ENCODE measurements at places on chromosomes 3 and 15. TPM values are rescaled to one million over a fixed set of nuclear protein-coding genes. Genes with fewer than 3 reads are reported as not detected.

GRCh38 chr3:20669675-20670074 is 483.7 kb upstream of the SGO1 start:
- DNase-seq, result no peak

- DNase-seq, result no peak
These were observed 536.1 kb downstream of the AGBL1 start for GRCh38 chr15:86615816-86616215.

Gene ATP13A5
- total RNA-seq, result not detected

DNA sequence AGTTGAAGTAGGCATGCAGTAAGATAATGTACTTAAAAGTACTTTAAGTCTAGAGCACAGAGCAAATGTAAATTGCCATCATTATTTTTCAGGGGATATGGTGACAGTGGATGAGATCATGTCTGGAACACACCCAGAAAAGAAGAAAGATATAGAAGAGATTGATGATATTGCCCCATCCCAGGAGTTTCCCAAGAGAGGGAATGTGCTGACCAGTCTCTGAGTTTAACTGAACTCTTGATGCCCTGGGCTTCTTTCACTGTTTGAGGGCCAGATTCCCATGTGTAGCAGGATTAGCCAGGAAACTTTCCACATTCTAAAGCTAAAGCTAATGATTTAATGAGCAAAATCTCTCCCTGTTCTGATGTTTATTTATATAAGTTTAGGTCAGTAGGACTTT is 366.8 kb upstream of the UMPS start:
- no peak for DNase-seq

Gene JAGN1
- 18.4 TPM for total RNA-seq

DNA sequence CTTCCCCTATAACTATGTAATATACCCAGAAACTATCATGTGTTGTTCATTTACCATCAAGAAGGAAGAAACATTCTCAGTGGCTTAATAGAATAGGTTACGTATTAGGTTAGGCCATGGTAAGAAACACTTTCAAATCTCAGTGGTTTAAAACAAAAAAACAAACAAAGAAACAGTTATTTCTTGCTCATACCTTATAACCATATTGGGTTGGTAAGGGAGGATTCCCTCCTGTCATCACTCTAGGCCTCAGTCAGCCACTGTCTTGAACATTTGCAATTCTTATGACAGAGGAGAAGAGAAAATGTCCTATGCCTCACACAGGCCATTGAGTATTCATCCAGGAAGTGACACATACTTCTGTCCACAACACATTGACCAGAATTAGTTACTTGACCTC is 727.7 kb upstream of the NECTIN3 start:
- DNase-seq, result no peak

GRCh38 chr3:189962466-189962865 is 158.2 kb downstream of the P3H2 start:
- DNase-seq, result no peak

DNA sequence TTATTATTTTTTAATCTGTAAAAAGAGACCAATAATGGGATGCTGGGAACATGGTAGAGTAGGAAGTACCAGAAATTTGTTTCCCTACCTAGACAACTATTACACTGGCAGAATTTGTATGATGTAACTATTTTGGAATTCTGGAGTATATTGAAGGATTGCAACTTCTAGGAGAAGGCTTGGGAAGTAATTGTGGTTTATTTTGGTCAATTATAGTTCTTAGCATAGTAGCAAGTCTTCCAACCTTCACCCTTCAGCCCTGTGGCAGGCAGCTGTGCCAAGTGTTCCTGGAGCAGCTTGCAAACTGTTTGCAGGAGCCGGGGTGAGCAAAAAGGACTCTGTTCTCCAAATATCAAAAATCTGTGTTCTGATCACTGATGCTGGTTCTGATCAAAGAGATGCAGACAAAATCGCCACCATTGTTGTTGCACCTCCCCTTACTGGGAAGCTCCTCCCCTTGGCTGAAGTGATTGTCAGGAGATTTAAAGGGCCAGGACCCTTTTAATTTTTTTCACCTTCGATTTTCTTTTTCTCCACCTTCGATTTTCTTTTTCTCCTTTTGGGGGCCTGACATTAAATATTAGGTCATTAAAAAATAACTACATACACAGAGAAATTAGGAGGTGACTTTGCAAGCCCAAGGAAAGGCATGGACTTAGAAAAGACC is 363.3 kb downstream of the SLC9A9 start:
- DNase-seq, result no peak

- DNase-seq, result no peak
These were observed 643.4 kb upstream of the NR2F2 start for GRCh38 chr15:95687061-95687460.

DNA sequence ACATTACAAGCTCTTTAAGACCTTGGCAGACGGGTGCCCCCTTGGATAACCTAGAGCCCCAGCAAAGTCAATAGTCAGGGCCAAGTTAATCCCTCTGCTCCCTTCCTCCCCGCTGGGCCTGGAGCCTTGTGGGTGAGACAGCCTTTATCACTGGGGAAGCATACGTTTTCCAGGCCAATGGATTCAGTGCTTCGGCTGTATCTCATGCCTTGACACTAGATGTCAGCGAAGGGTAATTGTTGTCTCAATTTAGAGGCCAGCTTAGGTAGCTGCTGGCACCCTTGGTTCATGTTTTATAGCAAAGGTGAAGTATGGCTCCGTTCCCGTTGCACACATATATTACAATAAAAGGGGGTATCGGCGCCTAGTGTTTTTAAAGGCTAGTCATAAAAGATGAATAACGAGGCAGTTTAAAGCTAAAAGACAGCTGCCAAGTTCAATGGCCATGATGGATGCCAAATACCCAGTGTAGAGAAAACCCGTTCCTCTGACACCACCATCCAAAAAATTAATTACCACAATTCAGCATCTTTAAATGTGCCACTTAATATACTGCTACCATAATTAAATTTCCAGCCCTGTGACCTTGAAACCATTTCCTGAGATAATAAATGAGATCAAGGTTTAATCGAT is 52.3 kb upstream of the BNIP2 start:
- no peak for DNase-seq

Gene FETUB
- not detected for total RNA-seq

- DNase-seq, result no peak
These were observed 319.9 kb upstream of the ICE2 start for GRCh38 chr15:60798821-60799220.

DNA sequence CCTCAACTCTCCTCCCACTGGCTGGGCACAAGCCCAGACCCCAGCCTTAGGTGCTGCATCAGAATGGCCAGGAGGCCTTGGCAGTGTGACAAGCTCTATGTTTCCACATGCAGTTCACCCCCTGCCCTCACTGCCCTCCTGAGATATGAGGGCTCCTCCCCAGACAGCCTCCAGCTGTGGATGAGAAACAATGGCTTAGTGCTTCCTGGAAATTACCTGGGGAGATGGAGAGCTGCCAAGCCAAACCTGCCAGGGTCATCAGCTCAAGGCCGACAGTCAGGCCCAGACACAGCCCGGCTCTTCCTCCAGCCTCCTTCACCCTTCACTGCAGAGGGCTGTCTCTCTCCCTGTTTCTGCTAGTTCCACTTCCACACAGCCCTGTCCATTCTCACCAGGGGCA is 76.3 kb downstream of the MYLK start:
- DNase-seq, result no peak

DNA sequence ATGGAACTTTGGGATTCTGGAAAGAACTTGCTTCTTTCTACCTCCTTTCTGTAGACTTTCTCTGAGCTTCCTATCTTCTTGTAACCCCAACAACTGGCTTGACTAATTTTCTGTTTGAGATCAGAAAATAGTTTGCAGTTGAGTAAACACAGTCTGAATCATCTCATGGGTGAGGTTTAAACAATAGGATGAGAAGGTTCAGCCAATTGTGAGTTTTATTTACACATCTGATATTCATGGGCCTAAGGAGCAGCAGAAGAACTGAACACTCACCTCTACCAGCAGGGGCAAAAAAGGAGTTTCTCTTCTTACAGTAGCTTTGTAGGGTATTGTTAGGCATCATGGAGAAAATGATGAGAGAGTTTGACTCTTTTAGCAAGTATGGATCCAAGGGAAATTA is 54.2 kb downstream of the DTWD1 start:
- DNase-seq, result no peak

- no peak for DNase-seq
These were observed 46.7 kb upstream of the PYDC2 start for GRCh38 chr3:191414286-191414685.

- DNase-seq, result no peak
These were observed 181.0 kb upstream of the PPP2R3A start for GRCh38 chr3:135784557-135784956.

DNA sequence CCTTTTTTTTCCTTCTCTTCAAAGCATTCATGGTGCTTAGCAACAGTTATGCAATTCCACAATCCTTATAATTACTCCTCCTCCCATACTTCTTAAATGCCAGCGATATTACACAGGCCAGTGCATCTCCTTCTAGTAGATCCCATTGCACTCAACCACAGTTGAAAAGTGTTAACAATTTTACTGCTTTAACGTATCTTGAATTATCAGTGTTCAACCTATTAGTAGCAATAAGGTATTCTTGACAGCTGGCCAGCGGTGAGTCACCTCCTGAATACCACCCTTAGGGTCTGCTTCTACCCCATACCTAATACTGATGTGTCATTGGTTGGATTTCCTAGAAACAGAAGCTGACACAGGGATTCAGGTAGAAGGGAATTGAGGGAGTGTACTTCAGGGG is 24.0 kb upstream of the TEX9 start:
- no peak for DNase-seq

Gene COL8A1
- 12.0 TPM for total RNA-seq

GRCh38 chr3:194103983-194104751 is 31.8 kb upstream of the HES1 start:
- DNase-seq, result no peak

GRCh38 chr15:36175741-36176291 is 403.6 kb upstream of the CDIN1 start:
- DNase-seq, result no peak

GRCh38 chr15:50425219-50425618 is 1.0 kb downstream of the USP8 start:
- no peak for DNase-seq

Gene CCK
- not detected for total RNA-seq

DNA sequence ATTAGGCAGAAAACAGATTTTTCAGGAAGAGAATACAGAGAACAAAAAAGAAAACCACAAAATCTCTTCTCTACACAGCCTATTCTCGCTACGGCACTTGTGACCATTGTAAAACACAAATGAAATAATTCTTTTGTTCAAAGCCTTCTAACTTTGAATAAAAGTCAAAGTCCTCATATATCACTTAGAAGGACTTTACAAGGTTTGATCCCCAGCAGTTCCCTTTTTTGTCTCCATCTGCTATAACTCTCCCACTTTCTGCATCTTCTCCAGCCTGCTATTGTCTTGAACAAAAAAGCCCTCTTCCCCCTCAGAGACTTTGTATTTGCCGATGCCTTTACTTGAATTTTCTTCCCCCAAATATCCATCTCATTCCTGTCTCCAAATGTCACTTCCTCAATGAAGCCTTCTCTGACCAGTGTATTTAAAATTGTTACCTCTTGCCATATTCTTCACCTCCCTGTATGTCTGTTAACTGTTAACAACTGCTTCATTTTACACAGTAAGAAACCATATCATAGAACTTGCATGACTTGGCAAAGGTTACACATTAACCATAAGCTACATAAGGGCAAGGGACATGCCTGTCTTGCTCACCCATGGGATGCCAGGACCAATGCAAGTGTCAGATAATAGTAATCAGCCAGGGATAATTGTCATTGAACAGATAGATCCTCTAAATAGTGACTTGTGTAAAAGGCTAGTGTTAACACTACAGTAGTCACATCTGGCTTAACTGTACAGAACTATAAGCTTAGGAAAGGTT is 122.4 kb downstream of the CBLB start:
- DNase-seq, result no peak

DNA sequence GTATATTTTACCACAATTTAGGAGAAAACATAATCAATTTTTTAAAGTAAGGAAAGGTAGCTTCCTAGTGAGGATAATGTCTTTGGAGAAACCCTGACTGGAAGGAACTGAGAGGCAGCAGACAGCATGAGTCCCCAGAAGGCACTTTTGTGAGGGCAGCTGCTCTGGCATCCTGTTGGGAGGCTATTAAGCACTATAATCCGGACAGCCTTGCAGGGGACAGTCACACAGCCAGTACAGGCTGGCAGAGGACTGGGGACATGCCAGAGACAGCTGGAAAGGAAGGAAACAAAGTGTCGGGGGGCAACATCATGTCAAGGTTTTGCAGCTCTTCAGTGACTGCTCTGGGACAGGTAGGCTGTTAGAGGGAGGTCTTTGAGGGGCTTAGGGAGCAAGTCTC is 15.7 kb downstream of the ACAN start:
- no peak for DNase-seq

Gene GCSAM
- not detected for total RNA-seq

DNA sequence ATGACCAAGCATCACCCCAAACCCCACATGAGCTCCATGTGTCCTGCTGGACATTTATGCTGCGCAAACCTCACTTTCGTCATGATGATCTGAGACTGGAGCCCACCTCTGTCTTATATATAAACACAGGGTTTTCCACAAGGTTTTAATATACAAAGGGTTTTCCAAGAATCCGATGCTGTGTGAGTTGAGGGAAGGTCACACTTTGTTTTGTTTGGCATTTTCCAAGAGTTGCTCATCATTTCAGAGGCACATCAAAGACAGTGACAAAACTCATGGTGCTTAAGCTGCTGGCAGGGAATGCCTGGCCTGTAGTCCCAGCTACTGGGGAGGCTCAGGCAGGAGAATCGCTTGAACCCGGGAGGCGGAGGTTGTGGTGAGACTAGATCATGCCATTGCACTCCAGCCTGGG is 20.0 kb downstream of the EFCC1 start:
- no peak for DNase-seq

All from left ventricle myocardium superior (tissue), 1 donor.